ENCODE measurements at places on chromosomes 4 and X.

DNA sequence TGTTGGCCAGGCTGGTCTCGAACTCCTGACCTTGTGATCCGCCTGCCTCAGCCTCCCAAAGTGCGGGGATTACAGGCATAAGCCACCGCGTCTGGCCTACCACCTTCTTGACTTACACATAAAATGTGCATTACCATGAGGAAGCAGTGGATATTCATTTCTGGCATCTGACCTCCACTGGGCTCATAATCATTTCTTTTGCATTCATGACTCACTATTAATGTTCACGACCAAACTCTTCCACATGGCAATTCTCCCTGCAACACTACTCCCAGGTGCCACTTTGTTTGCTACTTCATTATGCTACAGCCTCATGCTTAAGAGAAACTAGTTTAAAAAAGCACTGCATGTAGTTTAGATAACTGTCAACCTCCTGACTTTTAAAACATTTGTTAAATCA lies 22.7 kb downstream of the RASGEF1B start:
- no peak for DNase-seq

GRCh38 chr4:142194905-142195304 lies 558.5 kb downstream of the IL15 start:
- DNase-seq, result no peak

- no peak for DNase-seq
Measured at GRCh38 chrX:102934624-102935023, 2.4 kb upstream of the RAB40AL start.

DNA sequence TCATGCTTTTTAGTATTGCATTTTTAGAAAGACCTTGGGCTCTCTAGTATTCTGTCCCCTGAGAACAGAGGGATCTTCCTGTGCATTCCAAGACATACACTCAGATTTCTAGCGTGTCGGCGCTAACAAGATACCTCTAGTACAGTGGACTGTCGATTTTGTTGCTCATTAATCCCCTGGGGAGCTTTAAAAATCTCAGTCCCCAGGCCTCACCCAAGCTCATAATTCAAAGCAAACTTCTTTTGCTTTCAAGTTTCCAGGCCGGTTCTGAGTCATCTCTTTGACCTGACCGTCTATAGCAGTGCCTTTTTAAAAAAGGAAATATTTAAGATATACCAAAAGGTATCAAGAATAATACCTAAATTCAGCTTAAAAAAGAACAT lies 137.0 kb downstream of the AMMECR1 start:
- DNase-seq, result no peak

- no peak for DNase-seq
Measured at GRCh38 chrX:82451725-82452124, 1056.4 kb upstream of the POU3F4 start.

- DNase-seq, result no peak
Measured at GRCh38 chrX:132115792-132116191, 12.0 kb downstream of the FRMD7 start.

DNA sequence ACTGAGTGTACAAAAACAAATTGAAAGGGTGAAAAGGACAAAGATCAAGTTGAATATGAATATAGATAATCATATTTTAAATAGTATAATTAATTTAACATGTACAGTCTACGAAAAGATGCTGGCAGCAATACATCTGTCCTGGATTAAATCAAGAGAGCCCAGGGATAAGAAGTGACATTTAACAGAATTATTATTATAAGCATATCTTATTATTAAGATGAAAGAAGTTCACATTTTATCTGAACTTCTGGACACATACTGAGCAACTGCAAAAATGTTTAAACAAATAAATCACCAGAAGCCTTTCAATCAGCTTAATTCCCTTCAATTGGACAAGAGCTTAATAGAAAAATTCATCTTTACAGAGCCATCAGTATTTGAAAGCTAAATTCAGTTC lies 50.4 kb downstream of the SERTM2 start:
- DNase-seq, result no peak

DNA sequence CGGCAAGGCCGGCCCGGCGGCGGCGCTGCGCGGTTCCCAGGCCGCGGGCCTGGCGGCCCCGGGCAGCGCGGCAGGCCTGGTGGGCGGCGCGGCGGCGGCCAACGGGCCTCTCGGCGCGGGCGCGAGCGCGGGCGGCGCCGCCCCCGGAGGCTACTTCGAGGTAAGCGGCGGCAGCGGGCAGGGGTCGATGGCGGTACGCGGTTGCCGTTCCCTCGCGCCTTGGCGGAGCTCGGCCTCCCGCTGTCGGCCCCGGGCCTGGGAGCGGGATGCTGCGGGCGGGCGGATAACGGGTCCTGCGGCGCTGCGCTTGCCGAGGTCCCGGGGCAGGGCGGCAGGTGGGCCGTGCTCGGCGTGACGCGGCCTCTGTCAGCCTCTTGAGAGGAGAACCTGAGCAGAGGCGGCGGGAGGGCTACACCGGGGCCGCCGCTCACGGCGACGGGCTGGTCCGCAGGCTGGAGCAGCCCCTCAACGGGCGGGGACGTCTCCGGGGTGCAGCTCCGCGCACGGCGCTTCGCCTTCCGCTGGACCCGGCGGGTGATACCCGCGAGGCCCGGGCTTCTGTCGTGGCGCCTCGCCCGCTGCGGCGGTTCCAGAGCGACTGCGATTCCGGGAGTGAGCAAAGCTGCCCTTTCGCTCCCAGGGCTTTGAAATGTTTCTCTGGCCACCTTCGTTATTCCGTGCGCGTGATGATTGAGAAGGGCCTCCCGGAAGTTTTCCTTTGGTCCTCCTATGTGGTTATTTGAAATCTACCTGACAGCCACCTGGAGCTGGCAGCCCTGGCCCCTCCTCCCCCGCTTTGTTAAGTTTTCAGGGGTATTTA lies 774 bp downstream of the FAM193A start:
- DNase-seq, result peak; percentile 24

DNA sequence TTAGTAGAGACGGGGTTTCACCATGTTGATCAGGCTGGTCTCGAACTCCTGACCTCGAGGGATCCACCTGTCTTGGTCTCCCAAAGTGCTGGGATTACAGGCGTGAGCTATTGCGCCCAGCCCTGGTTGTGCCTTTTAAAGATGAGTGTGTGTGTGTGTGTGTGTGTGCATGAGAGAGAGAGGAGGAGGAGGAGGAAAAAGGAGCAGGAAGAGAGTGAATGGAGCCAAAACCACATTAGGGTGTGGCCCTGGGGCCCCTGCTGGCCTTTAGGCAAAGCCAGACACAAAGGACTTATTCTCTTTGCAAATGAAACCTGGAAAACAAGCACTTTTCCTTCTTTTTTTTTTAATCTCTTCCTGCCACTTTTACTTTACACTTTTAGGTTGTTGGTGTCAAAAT lies 48.2 kb upstream of the KLF3 start:
- no peak for DNase-seq

- no peak for DNase-seq
Measured at GRCh38 chr4:174334628-174335027, 50.9 kb downstream of the CEP44 start.

- no peak for DNase-seq
Measured at GRCh38 chrX:39773923-39774773, 323.6 kb downstream of the BCOR start.

GRCh38 chr4:183328832-183329231 lies 6.6 kb upstream of the CLDN24 start:
- DNase-seq, result no peak

DNA sequence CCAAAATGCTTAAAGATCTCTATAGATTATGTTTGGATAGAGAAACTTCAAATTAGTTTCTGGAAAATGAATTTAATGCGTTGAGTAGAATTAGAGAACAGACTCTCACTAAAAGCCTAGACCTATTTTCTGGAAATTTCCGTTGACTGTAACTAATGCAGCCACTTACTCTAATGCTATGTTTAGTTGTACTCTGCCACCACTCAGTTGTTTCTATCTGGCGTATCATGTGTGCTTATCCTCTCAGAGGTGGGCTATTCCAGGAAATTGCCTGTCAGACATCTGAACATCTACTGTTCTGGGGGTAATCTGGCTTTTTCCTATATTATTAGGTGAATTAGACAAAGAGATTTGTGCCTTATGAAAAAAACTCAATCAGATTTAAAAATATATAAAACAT lies 347.1 kb upstream of the FSTL5 start:
- DNase-seq, result no peak

GRCh38 chr4:182219411-182220056 lies 23.7 kb upstream of the TENM3 start:
- DNase-seq, result no peak
